ENCODE measurements at places on chromosomes 5 and 9.

GRCh38 chr5:150639751-150640150 lies 709 bp upstream of the SYNPO start:
- no peak for DNase-seq

DNA sequence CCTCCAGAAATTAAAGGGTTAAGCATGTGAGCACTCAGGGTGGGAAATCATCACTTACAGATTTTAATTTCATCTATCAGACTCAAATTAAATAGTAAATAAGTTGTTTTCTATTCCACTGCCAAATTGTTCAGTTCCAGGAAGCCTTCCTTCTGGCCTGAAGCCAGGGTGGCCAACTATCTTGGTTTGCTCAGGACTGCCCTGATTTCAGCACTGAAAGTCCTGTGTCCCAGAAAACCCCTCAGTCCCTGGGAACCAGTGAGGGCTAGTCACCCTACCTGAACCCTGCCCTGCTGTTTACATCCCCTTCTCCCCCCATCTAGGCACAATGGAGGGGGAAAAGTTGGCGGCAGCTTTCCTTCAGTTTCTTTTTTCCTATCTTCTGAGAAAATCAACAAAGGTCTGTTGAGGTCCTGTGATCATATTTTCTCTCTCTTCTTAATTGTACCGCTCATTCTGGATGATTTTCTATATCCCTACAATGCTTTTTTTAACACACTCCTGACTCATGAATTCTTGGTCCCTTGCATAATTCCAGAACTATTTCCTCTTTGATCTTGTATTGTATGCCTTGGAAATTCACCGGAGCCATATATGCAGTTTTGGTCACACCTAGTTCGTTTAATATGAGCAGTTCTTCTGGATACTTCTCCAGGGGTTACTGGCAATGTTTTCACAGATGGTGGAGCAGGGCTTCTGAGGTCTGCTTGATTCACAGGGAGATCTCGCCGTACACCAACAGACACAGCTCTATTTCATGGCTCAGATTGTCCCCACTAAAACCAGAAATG lies 103.8 kb downstream of the MAP1B start:
- DNase-seq = peak; percentile 34

GRCh38 chr5:8196061-8196460 lies 327.1 kb downstream of the MTRR start:
- DNase-seq = no peak

- no peak for DNase-seq
These were observed 16.3 kb downstream of the PDGFRB start for GRCh38 chr5:150139334-150139733.

DNA sequence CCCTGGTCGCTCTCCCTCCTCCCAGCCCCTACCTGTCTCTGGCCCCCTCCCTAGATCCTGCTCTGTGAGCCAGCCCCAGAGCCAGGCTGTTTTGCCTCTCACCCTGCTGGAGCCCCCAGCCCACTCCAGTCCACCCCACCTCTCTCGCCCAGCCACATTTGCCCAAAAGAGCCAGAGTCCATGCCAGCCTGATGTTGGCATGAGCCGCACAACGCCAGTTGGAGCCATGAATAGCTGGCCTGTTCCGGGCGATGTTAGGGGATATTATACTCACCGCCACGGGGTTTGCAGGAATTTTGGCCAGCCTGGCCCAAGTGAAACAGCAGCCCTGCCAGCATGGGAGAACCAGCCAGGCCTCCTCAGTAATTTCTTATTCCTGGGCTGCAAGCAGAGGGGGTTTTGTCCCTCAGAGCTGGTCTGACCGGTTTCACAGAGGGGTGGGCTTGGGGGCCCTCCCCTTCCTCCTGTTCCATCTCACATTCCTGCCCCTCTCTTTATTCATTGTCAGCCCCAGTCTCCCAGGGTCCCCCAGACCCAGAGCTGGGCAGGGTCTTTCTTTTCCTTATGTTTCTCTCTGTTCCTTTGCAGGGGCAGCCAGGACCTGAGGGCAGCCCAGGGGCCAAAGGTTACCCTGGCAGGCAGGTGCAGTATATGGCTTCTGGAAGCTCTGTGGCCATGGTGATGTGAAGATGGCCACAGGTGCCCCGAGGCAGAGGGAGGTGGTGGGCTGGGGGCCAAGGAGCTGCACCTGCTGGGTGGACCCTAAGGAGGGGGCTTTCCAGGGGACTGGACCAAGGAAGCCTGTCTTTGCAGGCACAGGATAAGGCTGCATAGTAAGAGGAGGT lies 50.1 kb downstream of the COL27A1 start:
- peak; percentile 73 for DNase-seq

- peak; percentile 72 for DNase-seq
These were observed 60.2 kb upstream of the TBC1D2 start for GRCh38 chr9:98315551-98316060.

GRCh38 chr9:36840898-36841536 lies 193.1 kb downstream of the PAX5 start:
- no peak for DNase-seq

GRCh38 chr5:1507961-1508658 lies 15.7 kb downstream of the LPCAT1 start:
- DNase-seq = no peak

GRCh38 chr9:129335464-129336129 lies 157.5 kb upstream of the IER5L start:
- DNase-seq = peak; percentile 66
